ENCODE measurements at places on chromosomes 12 and 14.

- no peak for DNase-seq
Measured at GRCh38 chr12:1529862-1530591, 64.4 kb downstream of the FBXL14 start.

GRCh38 chr12:46661110-46661845 is 164.5 kb downstream of the SLC38A4 start:
- peak; percentile 71 for DNase-seq

DNA sequence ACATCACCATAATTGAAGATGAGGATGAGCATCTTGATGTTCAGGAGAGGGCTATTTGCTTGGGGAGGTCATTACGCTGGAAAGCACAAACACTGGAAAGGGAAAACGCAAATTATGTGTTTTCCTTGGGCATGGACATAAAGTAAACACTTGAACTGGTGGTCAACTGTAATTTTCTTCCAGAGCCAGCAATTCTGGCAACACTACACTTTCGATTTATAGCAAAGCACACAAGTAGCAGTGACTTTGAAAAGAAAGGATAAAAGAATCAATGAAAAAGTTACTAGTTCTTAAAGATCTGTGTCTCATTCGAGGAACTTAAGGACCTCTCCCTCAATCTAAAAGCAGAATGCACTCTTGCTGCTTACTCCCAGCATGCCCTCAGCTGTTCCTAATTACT is 2.2 kb downstream of the CLEC14A start:
- DNase-seq, result no peak

DNA sequence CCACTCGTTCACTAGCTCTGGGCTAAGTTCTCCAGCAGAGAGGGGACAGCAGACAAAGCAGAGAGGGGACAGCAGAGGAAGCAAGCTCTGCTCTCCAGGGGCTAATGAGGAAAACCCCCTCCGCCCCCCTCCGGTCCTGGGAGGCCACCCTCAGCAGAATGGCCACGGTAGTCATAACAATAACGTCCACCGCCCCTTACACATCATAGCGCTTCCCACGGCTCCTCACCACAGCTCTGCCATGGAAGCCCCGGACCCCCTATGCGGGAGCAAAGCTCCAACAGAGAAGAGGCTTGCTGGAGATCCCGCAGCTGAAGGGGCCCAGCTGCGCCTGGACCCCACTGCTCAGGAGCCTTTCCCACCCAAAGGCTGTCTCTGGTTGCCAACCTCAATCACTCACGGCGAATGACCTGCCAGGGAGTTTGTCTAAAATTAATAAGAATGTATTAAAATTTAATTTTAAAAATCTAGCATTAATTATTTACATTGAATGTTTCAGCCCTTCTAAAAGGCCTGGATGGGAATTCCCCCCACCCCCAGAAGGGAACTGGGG is 17.4 kb downstream of the BEGAIN start:
- DNase-seq, result no peak

GRCh38 chr14:98785578-98785977 is 486.4 kb downstream of the BCL11B start:
- DNase-seq, result no peak

DNA sequence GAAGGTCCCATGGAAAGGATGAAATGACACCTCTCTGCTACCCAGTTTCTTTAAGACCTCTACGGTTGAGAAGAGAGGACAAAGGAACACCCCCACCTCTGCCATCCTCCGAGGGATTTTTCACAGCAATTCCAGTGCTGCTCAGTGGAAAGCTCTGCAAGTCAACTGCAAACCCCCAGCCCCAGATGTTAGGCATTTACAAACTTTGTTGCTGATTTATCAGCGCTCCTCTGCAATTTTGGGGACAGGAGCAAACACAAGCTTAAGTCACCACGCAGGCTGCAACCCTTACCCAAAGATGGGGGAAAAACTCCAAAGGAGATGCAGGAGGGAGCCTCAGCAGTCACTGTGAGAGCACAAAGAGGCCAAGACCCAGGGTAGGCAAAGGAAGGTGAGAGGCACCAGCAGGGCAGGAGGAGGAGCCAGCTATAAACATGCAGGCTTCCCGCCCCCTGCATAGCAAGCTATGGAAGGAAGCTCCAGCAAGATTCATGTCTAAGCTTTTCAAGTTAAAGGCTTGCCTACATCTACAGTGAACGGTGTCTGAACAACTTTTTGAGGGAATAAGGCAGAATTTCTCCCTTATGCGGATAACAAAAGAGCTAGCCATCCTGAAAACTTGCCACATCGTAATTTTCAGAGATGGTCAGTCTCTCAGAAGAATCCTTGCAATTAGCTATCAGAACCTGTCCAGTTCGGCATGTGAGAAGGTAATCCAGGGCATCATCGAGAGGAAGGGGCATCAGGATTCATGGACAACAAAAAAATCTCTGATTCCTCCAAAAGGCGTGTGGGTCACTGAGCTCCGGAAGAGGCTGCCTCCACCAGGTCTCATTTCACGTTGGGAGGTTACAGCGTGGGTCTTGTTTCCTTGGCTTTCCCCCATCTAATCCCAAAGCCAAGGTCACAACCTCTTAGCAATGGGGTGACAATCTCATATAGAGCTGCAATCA is 3.9 kb downstream of the CTDSP2 start:
- DNase-seq, result peak; percentile 49

GRCh38 chr14:54428527-54428926 is 12.6 kb downstream of the CNIH1 start:
- DNase-seq, result no peak

DNA sequence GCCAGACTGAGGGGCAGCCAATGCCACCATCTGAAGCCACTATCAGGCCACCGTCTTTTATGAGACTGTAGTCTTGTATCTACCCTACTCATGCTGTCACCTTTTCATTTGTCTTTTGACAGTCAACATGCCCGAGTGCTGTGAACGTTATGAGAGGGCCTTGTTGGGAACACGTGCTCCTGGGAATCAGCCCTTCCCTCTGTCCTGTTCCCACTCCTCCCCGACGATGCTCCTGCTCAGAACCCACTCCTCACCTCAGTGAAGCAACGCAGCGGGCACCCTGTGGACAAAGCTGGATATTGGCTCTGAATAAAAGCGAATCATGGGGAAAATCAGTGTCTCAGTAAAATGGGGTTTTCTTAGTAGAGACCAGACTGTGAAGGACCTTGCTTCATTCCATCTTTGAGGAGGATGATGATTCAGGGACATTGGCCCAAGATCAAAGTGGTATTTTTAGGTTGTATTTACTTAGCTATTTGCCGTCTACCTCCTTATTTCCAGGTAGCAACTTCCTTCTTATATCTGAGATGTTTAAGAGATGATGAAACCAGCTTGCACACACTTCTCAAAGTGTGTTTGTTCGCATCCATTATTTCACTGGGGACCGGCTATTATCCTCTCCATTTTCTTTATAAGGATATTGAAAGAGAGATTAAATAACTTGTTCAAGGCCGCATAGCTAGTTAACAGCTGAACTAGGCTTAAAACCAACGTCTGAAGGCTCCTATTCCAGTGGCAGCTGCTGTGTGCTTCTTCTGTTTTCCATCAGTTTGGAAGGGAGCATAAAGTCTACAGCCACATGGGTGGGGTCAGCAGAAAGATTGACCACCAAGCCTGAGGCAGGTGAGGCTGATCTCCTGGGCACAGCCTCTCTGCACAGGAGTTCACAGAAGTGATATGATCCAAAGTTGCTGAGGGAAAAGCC is 43.9 kb upstream of the CTDSP2 start:
- no peak for DNase-seq

DNA sequence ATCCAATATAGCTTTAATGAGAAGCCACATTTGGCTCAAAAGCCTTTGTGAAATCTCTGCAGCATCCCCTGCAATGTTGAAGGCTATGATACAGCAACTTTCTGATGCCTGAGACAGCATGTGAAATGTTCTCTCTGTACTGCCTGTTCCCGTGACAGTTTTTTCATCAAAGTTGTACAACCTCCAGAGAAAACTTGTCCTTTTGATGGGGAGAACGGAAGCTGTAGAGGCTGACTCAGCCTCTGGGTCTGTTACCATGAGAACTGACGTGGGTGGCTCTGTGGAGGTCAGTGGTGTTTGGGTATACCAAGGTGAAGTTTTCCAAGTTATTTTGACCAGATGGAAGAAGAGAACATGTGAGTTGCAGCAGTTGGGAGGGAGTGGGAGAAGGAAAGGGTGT is 17.0 kb downstream of the SLC4A8 start:
- DNase-seq, result no peak
